ENCODE measurements at places on chromosomes 4 and X.

- no peak for DNase-seq
These were observed 310.6 kb downstream of the PDHA2 start for GRCh38 chr4:96150466-96150865.

DNA sequence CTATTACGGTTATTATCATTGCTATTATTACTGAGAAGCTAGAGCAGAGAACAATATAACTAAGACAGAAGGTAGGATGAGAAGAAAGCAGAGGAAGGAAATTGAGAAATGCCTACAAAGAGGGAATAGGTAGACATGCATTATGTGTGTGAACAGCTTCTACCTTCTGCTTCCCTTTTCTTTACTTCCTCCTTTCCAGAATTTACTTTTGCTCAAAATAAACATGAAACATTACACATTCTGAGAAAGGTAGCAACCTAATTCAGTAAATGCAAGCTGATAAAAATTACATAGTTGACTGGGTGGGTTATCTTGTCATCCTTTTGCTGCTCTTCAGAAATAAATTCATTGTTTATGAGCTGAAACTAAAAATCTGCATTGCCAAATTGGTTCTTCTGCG, 54.6 kb downstream of the AMOT start:
- DNase-seq = no peak

DNA sequence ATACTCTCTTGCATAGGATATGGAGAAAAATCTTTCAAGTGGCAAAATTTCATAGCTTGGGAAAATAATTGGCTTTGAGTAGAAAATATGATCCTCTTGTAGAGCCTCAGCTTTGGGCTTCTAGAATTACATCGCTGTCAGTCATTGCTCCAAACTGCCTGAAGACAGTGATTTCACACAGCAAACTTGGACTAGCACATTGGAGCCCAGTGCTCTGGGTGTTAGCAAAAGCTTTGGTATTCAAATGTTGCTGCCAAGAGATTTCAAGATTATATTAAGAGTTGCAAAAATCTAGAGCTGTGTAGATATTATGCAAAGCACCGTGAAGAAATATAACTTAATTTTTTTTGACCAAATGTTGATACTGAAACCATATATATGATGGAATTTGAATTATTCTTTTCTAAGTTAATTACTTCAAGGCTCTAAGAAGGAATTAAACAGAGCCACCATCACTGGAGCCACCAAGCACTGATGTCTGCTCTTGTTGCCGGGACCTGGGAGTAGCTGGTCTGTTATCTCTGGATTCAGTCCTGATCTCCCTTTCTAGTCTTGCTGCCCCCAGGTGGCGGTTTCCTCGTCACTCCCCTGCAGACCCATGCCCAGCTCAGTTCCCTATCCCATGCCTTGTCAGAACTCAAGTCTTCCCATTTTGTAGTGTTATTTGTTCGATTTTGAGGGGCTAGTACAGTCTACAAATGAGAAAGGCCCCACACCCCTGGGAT, 260.7 kb upstream of the SFRP2 start:
- DNase-seq = no peak

DNA sequence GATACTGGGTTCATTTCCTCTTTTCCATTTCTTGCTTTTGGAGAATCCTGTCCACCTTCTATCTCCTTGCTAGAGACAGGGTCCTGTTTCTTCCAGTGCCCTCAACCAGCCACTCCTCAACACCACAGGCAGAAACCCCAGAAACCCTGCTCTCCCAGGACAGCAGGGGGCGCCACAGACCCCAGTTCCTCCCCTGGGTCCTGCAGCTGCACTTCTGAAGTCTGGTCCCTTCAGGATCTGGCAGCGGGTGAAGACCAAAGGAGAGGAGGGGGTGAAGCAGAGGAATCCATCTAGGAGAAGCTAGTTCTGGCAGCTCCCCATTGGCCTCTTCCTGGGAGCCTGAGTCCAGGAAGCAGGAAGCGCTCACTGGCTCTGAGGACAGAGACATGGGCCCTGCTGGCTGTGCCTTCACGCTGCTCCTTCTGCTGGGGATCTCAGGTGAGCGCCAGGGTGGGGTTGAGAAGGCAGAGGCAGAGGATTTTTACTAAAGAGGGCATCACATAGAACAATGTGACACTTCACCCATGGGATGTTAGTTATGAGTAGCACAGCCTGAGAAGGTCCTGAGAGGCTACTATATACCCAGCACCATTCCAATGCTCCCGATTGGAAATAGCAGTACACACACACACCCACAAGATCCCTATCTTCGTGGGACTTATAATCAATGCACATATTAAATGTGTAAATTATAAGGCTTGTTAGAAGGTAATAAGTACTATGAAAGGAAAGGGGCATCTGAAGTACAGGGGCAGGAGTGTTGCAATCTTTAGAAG, at the start of gene PRSS48:
PRSS48 (plus strand) TSS at position 375 of the 776 bp plus-strand sequence; CDS start at position 387, 12 bp downstream.
- DNase-seq = peak; percentile 40

GRCh38 chr4:29966386-29966785, 753.8 kb upstream of the PCDH7 start:
- DNase-seq = no peak

DNA sequence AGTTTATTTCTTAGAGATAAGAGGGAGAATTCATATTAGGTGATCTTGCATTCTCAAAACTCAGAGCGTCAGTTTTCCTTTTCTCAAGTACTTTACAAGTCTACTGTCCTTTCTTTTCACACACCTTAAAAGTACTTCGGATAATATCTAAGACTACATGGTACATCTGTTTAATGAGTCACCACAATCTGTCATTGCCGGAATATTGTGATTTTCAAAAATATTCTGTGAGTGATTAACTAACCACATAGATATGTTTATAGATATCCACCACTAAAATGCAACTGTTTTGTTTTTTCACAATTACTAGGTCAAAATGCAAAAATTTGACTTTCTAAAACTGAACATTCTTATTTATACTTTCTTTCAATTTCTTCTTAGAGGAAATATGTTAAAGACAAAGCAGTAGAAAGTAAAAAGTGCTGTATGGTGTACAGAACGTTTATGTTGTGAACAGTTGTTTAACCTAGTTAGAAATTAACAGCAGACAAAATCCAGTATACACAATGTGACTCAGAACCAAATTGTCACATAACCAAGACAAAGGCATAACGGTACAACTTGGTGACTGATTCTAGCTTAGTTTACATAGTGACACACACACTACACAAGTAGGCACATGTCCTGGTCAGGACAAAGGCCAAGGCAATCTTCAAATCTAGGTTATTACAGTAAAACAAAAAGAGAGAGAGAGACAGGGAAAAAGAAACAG, 482.9 kb downstream of the NAF1 start:
- no peak for DNase-seq

GRCh38 chr4:140092094-140092851, 61.7 kb downstream of the MAML3 start:
- DNase-seq = no peak

- no peak for DNase-seq
These were observed 29.5 kb upstream of the XIAP start for GRCh38 chrX:123830309-123830708.

DNA sequence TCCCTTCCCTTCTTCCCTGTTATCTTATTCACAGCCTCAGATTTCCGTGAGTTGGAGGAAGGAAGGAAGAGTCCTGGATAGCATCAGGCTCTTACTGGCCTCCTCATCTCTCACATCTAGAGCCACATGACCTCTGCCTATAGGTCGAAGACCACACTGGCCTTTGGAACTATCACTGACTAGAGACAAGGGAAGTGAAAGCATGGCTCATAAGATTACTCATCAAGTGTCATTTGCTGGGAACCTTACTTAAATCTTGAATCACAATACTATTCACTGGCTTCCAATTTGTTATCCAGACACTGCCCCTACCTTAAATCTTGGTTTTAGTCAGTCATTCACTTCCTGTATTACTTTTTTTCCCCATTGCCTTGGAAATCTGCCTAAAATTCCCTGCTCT, 61.6 kb upstream of the MTMR8 start:
- DNase-seq = no peak

DNA sequence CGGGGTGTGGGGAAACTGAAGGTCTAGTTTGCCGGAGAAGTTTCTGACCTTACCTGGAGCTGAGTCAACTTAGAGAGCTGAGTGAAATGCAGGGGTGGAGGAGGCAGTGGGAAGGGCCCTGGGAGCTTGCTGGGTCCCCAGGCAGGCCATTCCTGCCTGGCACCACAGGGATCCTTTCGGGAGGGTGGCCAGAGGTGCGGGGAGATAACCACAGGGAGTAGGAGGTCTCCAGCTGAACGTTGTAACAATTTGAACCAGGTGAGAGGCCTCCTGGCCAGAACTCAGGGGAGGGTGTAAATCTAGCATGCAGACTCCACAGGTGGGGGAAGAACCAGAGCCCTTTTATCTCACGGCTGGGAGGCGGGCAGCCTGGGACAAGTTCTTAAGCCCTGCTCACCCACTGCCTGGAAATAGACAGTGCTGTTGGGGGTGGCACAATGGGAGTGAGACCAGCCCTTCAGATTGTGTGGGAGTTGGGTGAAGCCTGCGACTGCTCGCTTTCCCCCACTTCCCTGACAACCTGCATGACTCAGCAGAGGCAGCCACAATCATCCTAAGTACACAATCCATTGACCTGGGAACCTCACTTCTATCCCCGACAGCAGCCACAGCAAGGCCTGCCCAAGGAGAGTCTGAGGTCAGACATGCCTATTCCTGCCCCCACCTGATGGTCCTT, 247.4 kb downstream of the ADGRA3 start:
- DNase-seq = no peak

- no peak for DNase-seq
These were observed 19.2 kb downstream of the CC2D2A start for GRCh38 chr4:15488658-15489470.

DNA sequence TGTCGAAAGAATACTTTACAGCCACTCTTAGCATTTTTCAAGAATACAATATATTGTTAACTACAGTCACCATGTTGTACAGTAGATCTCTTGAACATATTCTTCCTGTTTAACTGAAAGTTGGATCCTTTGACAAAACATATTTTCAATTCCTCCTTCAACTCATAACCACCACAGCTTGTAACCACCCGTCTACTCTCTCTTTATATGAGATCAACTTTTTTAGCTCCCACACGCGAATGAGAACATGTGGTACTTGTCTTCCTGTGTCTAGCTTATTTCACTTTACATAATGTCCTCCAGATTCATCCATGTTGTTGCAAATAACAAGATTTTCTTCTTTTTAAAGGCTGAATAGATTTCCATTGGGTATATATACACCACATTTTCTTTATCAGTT, 338.3 kb upstream of the IGFBP7 start:
- no peak for DNase-seq

GRCh38 chr4:85370400-85371032, 104.4 kb upstream of the ARHGAP24 start:
- DNase-seq = peak; percentile 16

DNA sequence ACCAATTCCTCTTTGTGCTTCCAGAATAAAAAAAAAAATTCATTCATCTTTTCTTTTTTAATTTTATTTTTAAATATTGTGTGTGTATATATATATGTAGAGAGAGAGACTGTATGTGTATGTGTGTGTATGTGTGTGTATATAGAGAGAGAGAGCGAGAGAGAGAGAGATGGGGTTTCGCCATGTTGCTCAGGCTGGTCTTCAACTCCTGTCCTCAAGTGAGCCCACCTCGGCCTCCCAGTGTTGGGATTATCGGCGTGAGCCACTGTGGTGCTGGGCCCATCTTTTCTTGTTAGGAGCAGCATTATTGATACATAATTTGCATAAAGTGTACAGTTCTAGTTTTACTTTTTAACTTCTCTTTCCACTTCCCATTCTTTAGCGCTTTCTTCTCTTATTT, 33.6 kb downstream of the KDM6A start:
- DNase-seq = no peak

DNA sequence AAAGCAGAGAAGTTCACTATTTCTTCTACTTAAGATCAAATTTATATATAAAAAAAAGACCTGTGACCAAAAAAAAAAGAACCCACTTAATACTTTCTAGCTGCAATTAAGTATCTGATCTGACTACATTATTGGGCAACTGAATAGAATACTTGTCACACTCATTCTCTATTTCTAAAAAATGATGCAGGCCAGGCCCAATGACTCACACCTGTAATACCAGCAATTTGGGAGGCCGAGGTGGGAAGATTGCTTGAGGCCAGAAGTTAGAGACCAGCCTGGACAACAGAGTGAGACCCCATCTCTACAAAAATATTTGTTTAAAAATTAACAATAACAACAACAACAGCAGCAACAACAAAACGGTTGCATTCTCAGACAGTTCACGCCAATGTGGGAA, 108.8 kb upstream of the BMP2K start:
- no peak for DNase-seq

DNA sequence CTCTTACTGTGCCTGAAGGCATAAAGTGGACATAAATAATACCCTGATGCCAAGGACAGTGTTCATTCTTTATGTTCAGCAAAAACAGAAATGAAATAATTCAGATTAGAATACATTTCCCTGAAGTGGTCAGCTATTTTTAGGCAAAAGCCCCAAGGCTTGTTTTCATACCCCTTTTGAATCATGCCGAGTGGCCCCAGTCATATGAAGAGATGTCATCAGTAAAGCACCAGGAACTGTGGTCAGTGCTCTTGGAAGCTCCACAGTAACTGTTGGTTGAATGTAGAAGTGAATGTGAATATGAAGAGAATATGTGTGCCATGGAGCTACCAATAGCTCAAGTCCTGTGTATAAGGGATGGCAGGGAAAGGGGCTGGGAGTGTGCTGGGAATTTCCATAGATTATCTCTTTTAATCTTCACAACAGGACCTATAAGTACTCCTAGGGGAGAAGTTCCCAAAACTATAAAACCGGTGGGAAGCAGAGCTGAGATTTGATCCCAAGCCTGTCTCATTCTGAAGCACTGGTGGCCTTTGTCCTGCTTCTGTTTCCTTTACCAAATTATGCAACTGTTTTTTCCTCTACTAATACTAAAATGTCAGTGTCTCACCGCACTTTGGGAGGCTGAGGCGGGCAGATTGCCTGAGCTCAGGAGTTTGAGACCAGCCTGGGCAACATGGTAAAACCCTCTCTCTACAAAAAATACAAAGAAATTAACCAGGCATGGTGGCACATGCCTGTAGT, 52.6 kb downstream of the FNIP2 start:
- DNase-seq = no peak

GRCh38 chr4:168766604-168767316, 243.3 kb downstream of the CBR4 start:
- no peak for DNase-seq

DNA sequence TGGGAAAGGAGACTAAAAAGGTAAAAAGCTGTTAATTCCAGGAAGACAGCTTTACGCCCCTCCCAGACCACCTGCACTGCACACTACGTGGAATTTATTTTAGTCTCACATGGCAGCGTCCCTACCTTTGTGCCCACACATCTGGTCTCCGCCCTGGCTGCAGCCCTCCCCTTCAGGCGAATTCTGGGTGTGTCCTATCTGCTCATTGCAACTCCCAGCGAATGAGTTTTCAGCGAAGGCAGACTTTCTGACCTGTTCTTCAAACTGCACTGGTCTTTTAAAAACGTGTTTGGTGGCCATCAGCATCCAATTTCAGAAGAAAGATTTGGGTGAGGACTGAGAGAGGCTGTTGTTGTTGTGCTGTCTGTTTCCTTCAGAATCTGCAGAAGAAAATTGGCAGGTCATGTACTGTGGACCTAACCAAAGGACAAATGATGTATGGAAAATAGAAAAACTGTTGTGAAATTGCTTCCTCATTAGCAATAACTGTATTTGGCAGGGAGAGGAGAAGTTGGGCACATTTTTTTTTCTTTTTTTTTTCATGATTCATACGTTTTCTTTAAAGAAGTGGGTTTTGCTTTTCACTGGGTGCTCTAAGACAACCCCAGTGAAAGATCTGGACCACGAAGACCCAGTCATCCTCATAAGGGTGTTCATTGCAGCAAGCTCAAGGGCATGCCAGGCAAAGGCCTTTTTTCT, 4.2 kb downstream of the TLR8 start:
- DNase-seq = no peak
